ENCODE measurements at places on chromosomes 16 and 17. TPM values are rescaled to one million over a fixed set of nuclear protein-coding genes. Genes with fewer than 3 reads are reported as not detected.

DNA sequence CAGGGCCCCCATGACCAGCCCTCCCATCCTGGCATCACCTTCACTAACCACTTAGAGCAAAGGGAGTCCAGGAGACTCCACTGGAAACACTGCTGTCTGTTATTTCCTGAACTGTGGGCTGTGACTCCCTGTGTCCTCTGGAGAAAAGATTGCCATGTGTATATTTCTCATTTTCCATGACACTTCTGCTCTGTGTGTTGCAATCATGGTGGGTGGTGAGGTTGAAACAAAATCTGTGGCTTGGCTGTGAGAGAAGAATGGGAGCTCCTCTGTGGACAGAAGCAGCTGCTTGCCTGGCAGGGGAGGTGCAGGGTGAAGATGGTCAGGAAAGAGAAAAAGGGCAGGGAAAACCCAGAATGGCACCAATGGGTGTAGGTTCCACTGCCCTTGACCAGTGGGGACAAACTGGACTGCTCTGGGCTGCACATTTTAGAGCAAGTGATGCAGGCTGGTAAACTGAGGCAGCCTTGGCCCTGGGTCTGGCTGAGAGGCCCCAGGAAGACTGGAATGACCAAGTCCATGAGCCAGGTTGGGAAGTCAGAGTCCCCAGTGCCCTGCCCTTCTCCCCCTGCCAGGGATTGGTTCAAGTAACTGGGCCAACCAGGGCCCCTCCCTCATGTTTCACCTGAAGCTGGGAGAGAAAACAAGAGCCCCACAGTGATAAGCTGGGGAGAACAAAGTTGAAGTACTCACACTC, 314.3 kb downstream of the C16orf95 start:
- DNase-seq = no peak

GRCh38 chr17:79800325-79801155, 3.7 kb upstream of the CBX8 start:
- no peak for DNase-seq

GRCh38 chr17:69179227-69179952, 37.7 kb upstream of the ABCA6 start:
- no peak for DNase-seq

GRCh38 chr16:79188739-79189122, 411.8 kb downstream of the MAF start:
- no peak for DNase-seq

DNA sequence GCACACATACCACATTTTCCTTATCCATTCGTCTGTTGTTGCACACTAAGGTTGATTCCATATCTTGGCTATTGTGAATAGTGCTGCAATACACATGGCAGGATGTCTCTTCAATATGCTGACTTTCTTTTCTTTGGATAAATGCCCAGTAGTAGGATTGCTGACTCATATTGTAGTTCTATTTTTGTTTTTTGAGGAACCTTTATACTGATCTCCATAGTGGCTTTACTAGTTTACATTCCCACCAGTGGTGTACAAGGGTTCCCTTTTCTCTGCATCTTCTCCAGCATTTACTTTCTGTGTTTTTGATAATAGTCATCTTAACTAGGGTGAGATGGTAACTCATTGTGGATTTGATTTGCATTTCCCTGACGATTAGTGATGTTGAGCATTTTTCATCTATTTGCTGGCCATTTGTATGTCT, 118.1 kb downstream of the STXBP4 start:
- DNase-seq = peak; percentile 39

DNA sequence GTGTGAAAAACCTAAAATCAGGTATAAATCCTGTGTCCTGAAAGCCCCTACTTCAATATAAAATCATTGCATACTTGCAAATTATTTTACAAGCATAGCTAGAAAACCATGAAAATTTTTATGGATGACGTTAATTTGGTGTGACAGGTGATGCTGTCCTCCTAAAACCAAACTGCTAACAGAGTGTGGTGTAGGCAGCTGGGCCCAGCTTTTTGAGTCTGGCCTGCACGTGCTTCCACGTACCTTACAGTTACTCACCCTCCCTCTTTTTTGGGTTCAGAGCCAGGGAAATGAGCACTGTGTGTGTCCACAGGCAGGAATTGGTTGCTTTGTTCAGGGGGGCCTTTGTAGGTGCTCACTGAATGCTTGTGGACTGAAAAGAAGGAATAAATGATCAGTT, 36.4 kb downstream of the CLEC16A start:
- no peak for DNase-seq

DNA sequence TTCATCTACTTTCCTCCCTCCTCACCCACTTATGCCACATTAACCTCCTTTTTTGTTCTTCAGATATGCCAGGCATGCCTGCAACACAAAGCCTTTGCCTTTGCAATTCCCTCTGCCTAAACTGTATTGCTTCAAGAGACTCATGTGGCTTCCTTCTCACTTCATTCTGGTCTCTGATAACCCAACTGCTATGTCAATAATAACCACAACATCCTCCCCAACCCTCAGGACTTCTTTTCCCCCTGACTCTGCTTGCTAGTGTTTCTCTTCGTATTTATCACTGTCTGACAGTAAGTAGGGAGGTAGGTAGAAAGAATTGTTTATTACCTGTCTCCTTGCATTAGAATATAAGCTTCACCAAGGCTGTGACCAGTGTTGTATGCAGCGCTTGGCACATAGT, 22.4 kb downstream of the RBL2 start:
- DNase-seq = no peak

DNA sequence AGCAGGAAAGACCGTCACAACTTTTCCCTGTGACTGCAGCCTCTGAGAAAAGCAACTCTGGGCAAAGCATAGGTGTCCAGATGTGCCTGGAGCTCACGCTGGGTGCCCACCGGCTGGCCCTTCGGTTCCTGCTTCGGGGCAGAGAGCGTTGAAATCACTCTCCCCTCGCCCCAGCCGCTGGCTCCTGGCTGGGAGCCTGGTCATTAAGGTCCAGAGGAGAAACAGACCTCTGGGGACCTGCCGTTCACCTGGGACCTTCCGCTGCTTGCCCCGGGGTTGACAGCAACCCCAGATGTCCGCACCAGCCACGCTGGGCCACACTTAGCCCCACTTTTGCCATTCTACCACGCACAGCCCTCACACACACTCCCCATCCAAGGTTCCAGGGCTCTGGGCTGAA, 13.1 kb downstream of the MRM3 start:
- DNase-seq = no peak

GRCh38 chr17:29124925-29125273, 55.3 kb downstream of the MYO18A start:
- DNase-seq = no peak

Gene ANKS4B
- total RNA-seq = not detected

Gene MYH3
- 0.71 TPM for total RNA-seq

Gene EMP2
- total RNA-seq = 59.9 TPM

Gene GRIN2A
- total RNA-seq = 0.32 TPM

Gene GLG1
- total RNA-seq = 57.9 TPM
